Right lung (tissue), 10 donors: ENCODE measurements at places on chromosomes 7 and 10. TPM values are rescaled to one million over a fixed set of nuclear protein-coding genes. Genes with fewer than 3 reads are reported as not detected.

The ACBD7 gene
- polyA plus RNA-seq: 3.7 TPM

The GLUD1 gene
- polyA plus RNA-seq: 97.7 TPM

The CDC14C gene
- not detected for polyA plus RNA-seq

The NANOS1 gene
- 6.9 TPM for polyA plus RNA-seq

DNA sequence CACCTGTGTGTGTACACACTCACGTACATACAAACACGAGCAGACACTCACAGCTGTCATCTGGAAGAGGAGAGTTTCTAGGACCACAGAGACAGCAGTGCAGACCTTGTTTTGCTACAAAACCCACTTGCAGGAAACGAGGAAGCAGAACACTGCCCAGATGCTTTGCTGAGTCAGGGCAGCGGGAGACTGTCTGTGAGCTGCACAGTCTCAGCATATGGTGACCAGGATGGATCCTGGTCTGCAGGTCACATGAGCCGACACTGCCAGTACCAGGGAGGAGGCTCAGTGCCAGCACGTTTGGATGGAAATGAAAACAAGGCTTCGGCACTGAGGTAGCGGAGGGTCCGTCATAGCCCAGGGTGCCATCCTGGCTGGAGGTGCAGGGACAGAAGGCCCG lies 117.6 kb upstream of the DPP6 start:
- no peak for DNase-seq

DNA sequence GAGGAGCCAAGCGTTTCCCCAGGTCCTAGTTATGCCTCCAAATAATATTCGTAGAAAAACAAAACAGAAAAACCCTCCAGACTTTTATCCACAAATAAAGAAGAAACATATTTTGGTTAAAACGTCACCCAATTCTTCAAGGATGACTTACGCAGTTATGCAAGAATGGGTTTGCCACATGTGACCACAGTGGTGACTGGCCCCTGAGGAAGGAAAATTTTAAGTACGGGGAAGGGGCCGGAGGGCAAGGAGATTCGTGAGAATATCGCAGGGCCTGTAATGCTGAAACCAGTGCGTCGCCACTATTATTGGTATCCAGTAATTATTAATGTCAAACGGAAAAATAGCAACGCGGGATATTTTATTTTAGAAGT lies 537 bp upstream of the MRPS24 start:
- peak; percentile 31 for DNase-seq
